Activated gamma-delta T cell treated with anti-CD3 and anti-CD28 coated beads, Interleukin-2, amount 50 U/mL, for 16 hours (primary cell): ENCODE measurements at places on chromosomes 11 and 22.

- peak; percentile 87 for DNase-seq
These were observed 1.5 kb downstream of the CASTOR1 start for GRCh38 chr22:30287648-30288418.

DNA sequence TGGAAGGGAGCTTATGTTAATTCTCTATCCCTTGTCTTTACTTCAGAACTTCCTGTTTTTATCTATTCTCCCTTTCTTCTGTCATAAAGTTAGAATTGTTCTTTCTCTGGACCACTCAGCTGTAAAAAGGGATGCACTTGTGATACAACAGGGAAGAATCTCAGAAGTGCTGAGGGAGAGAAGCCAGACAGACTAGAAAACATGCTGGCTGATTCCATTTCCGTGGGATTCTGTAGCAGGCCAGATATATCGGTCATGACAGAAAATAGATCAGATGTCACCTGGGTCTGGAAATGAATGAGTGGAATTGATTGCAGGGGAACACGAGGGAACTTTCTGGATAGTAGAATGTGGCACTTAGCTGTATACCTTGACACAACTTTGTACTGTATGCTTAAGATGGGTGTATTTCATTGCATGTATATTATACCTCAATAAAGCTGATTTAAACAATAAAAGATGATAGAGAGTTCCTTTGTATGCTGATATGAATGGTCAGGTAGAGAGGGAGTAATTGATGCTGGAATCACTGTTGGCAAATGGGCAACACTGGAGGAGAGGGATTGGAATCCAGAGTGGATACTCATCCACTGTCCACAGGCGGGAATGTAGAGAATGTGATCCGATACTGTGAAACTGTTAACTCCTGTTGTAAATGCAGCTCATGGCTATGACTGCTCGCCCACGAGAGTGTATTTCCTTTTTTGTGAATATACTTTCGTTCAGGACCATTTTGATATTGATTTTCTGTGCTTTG is 59.6 kb downstream of the ATXN10 start:
- DNase-seq: no peak

GRCh38 chr11:125079151-125079877 is 16.2 kb downstream of the SLC37A2 start:
- no peak for DNase-seq

GRCh38 chr11:37456746-37457145 is 858.7 kb upstream of the RAG2 start:
- DNase-seq: no peak

- DNase-seq: no peak
These were observed 292.8 kb downstream of the NXPE2 start for GRCh38 chr11:114970927-114971645.

- DNase-seq: no peak
These were observed 125.0 kb downstream of the NTM start for GRCh38 chr11:131495423-131495822.

DNA sequence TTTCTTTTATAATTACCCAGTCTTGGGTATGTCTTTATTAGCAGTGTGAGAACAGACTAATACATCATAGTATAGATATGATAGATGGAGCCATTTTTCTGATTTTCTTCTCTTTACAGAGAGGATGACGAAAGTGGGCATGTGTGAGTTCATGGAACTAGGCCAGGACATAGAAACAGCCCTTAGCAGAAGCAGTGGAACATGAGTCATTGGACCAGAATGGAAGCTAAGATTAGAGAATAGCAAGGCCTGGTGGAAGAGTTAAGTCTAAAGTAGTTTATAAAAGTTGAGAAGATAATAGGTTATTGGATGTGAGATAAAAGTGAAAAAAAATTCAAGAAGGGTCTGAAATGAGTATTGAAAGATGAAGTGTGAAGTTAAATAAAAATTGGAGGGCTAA is 97.0 kb upstream of the MPPED2 start:
- no peak for DNase-seq

DNA sequence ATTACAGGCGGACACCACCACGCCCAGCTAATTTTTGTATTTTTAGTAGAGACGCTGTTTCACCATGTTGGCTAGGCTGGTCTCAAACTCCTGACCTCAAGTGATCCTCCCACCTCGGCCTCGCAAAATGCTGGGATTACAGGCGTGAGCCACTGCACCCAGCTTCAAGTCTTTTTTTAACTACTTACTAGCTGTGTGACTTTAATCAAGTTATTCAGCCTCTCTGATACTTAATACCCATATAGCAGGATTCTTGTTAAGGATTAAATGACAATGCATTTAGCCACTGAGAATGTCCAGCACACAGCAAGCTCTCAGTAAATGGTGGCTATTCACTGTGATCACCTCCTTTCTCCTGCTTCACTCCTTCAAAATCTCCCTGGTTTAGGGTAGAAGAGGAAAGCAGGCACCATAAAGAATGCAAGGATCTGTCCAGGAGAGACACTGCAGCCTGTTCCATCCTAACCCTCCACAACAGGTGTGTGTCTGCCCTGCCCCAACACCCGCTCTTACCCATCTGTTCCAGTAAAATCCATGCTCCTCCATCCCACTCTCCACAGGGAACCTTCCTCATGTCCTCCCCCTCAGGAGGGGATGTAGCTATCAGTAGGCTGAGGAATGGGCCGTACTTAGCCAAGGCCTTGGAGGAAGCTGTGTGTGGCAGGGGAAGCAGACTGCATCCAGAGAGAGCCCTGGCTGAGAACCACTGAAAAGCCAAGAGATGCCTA is 69.3 kb downstream of the MICAL3 start:
- DNase-seq: no peak

GRCh38 chr11:126231725-126232459 is 20.3 kb downstream of the FAM118B start:
- DNase-seq: no peak

DNA sequence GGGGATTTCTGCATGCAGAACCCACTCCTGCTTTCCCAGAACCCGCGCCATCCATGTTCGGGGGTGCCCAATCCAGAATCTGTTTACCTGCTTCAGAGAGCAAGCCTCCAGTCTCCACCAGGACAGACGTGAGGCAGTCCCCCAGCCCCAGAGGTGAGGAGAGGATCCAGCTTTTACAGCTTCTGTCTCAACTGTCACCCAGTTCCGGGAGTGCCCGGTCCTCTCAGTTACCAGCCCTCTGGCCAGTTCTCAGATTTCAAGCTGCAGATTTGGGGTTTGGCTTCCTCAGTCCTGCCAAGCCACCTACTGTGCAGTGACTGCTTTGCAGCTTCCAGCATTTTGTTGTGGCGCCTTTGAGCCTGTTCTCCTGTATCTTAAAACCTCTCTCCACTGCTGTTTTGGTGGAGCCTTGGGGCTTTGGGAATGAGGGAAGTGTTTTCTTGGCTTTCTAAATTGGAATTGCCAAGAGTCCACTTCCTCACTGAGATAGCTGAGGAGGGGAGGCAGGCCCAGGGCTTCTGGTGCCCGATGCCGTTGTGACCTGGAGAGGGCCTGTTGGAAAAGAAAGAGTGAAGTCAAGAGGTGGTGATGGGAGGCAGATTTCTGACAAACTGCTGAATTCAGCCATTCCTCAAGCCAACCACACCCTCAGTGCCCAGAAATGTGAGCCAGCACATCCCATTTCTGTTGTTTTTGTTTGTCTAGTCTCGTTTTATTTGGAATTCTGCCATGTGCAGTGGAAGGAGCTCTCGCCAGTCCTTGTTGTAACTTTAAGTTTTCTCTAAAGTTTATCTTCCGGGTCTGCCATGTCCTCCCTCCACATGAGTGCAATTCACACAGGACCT is 513.4 kb downstream of the TBC1D22A start:
- DNase-seq: no peak

DNA sequence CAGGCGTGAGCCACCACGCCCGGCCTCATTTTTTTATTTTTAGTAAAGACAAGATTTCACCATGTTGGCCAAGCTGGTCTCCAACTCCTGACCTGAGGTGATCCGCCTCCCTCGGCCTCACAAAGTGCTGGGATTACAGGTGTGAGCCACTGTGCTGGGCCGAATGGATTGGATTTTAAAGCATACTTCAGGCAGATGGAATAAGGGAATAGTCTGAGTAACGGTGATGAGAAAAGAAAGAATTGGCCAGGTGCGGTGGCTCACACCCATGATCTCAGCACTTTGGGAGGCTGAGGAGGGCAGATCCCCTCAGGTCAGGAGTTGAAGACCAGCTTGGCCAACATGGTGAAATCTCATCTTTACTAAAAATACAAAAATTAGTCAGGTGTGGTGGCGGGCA is 2.1 kb upstream of the CBL start:
- no peak for DNase-seq

DNA sequence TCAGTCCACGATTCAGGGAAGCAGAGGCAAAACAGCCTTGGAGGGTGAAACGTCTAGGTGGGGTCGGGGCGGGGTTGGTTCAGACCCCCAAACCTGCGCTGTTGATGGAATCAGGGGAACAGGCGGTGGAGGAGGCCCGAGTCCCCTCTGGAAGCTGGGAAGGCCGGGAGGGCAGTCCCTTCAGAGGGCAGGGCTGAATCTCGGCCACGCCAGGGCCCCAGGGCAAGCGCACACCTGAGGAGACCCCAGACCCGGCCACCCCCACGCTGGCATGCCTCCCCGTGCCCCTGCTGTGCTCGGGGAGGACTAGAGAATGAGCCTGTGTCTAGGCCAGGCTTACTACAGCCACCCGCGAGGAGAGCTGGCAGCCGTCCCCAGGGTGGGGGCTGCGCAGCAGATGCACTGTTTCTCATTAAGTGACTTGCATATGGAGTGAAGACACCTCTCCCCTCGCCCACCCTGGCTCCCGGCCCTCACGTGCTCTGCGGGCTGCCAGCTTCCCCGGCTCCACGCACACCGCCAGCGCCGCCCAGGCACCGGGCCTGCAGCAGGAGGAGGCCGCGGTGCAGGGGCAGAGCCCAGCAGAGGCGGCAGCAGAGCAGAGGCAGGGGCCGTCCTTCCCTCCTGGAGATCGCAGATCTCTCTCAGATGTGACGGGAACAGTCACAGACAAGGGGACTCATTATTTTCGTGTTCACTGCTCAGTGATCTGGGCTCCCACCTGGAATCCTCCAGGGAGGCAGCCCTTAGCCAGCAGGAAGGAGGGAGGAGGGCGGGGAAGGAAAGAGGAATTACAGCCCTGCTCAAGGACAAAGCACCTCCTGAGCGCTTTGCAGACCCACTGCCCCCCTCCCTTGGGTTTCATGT is 47.1 kb upstream of the OPCML start:
- no peak for DNase-seq

- no peak for DNase-seq
These were observed 99.8 kb upstream of the OR9G4 start for GRCh38 chr11:56848141-56848809.

GRCh38 chr22:49420651-49421050 is 407.0 kb downstream of the BRD1 start:
- DNase-seq: no peak

GRCh38 chr11:123822032-123822431 is 15.9 kb upstream of the OR6M1 start:
- no peak for DNase-seq

DNA sequence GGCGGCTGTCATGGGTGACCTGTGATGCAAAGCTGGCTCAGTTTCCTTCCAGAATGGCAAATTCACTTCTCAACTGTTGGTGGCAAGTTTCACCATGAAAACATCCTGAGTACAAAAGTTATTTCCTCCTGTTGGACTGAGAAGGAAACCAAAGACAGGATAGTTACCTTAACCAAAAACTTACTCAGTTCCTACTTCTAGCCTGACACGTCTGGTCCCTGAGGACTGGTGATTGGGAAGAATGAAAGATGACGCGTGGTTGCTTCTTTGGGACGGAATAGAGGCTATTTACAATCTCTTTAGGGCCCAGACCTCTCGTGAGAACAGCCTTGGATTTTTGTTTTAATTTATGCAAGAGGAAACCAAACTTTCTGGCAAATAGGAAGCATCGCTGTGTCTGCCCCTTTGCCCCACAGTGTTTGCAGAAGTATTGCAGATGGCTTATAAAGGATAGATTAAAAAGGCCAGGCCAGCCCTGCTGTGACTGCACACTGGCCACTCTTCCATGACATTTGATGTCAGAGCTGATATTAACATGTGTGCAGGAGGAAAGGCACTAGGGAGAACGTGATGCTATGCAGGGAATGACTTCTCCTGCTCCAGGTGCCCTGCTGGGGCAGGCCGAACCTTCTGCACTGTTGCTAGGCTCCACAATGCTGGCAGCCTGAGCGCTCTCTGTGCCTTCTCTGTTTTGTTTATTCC is 7.6 kb downstream of the VPS26B start:
- no peak for DNase-seq

DNA sequence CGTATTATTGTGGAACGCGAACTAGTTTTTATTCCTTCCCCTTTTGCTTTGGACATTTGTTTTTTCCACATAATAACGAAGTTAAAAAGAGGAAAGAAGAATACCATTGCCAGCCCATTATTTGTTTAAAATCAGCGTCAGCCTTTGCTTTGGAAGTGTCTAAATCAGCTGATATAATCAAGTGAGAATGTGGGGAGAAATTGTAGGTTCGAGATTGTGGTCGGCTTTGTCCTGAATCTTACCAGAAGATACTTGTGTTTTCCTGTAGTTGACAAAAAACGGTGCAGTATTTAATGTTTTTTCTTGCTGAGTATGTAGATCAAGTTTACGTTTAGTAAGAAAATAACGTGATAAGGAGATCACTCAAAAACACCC is 935 bp downstream of the ZNF143 start:
- DNase-seq: no peak

- no peak for DNase-seq
These were observed 10.6 kb downstream of the PITPNM1 start for GRCh38 chr11:67494371-67495233.

- DNase-seq: no peak
These were observed 2048.3 kb upstream of the RAG2 start for GRCh38 chr11:38646382-38646781.

DNA sequence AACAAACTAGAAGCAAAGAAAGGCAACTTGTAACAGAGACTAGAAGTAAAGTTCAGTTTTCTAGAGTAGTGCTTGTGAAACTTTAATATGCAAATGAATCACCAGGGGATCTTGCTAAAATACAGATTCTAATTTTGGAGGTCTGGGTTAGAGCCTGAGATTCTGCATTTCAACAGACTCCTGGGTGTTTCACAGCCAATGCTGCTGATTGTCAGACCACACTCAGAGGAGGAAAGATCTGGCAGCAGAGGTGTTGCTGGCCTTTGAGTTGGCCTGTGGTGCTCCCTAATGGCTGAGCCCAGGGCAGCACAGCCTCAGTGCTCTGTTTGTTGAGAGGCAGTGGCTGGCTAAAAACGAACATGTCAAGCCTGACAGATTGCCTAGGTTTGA is 5.4 kb downstream of the CRY2 start:
- DNase-seq: no peak

GRCh38 chr11:34546511-34547209 is 33.1 kb upstream of the ELF5 start:
- no peak for DNase-seq

DNA sequence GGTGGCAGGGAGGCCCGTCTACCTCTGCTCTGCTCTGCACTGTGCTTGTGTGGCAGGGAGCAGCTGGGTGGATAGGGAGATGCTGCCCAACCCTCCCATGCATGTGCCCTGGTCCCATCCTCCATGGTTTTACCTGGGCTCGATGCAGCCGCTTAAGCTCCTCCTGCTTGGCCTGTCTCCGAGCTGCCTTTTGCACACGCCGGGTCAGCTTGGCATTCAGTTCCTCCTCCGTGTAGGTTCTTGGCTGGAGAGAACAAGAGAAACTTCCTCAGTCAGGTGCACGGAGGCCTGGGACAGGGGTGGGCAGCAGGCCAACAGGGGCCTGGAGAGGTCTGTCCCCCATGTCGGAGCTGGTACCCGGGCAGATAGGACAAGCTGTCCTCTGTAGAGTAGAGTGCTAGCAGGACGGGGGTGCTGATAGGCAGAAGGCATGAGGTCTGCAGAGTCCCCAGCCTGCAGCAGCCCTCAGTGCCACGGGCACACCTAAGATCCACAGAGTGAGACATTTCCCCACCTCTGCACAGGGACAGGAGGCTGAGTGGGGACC is 36.4 kb upstream of the BID start:
- DNase-seq: no peak

- DNase-seq: no peak
These were observed 15.6 kb downstream of the SIAE start for GRCh38 chr11:124657904-124658303.
